ENCODE measurements at places on chromosomes 5 and 9.

GRCh38 chr9:72883875-72884274, 69.0 kb downstream of the ALDH1A1 start:
- DNase-seq, result no peak

DNA sequence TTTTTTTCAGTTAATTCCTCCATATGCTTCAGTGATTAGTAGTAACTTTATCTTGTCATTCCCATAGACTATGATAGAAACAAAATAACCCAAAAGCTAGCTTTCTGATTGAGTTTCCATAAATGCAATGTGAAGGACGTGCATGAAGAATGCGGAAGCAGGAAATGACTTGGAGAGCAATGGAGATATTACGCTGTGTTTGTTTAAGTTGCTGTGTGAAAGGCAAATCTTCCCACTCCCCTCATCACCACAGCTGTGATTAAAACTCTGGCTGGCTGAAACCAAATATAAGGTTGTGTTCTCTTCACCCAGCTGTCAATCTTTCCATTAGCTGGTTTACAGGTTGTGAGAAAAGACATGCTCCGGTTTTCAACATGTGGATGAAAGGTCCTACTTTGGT, 83.9 kb downstream of the NR2F1-AS1 start:
- no peak for DNase-seq

DNA sequence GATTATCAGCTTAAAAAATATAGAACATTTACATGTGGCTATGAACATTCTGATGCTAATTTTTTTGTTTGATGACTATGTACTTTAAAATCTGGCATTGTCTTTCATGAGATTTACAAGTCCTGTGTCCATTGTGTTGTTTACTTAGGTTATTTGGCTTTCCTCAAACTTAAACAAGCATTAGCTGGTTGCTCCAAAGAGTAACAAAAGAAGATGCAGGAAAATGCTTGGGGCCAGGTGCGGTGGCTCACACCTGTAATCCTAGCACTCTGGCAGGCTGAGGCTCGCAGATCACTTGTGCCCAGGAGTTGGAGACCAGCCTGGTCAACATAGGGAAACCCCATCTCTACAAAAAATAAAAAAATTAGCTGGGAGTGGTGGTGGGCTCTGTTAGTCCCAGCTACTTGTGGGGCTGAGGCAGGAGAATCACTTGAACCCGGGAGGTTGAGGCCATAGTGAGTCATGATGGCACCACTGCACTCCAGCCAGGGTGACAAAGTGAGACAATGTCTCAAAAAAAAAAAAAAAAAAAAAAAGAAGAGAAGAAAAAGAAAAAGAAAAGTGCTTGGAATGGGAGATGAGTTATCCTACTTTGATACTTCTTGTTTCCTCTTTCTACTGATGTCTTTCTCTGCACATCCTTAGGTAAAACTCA, 39.7 kb downstream of the PAM start:
- no peak for DNase-seq

DNA sequence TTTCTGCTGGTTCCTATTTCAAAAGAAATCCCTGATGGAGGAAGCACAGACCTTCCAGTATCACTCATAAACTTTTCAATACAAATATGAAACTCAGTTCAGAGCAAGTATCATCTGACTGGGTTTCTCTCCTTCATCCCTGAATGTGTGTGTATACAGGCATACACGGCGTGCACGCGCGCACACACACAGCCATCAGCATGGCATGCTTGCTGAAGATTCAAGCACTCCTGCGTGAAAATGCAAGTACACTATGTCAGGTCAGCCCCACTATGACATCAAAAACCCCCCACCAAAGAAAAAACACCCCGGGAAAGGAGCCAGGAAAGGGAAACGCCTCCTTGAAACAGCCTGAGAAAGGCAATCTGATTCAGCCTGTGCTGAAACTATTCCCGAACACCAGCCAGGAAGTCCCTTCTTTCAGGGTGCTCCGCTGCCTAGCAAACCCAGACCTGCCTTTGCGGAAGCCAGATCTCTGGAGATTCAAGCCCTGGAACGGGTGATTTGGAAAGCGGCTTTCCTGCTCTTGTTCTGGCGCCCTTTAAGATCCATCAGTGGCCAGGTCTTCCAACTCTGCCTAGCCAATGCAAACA, 831 bp downstream of the KLHL3 start:
- no peak for DNase-seq

DNA sequence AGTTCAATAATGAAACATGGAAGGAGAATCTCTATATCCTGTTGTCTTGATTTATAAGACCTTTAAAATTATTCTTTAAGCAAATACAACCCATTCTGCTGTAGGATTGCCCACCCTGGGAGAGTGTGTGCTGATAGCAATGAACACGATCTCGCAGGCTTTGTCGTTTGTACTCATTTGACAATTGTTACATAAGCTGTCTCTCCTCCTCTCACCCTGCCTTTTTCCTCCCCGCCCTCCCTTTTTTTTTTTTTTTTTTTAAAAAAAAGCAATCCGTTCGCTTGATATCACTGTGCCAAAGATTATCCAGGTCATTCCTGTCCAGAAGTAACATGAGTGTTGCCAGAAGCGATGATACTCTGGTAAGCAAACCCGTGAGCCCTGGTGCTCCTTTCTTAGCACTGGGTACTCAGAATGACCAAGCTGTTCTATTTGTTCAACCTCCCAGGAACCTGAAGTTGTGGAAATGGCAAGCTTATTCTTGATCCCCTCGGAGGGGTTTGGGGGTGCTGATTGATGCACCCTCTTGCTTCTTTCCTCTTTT, 82.7 kb upstream of the CTSL start:
- no peak for DNase-seq

GRCh38 chr5:120293796-120294195, 170.3 kb upstream of the PRR16 start:
- DNase-seq, result no peak

- no peak for DNase-seq
These were observed 168.5 kb downstream of the ACTL7B start for GRCh38 chr9:108687006-108687987.

DNA sequence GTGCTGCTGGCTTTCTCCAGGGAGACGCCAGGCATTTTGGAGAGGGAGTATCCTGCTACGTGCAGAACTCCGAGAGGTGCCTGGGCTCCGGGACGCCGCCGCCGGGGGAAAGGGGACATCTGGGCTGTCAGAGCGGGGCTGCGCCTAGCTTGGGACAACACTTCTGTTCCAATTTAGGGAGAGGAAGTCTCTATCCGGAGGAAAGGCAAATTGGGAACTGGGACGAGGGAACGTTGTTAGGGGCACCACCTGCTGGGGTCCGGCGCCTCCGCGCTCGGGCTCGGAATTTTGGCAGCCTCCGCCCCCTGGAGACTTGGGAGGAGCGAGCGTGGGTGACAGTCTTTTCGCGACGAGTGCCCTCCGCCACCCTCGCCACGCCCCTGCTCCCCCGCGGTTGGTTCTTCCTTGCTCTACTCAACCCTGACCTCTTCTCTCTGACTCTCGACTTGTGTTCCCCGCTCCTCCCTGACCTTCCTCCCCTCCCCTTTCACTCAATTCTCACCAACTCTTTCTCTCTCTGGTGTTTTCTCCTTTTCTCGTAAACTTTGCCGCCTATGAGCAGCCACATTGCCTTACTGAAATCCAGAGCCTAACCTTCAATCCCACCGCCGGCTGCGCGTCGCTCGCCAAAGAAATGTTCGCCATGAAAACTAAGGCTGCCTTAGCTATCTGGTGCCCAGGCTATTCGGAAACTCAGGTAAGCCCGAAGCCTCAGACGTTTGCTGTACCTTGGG, 1.6 kb downstream of the TSLP start:
- peak; percentile 25 for DNase-seq

GRCh38 chr9:37293664-37294524, 128.6 kb upstream of the GRHPR start:
- DNase-seq, result no peak

- DNase-seq, result no peak
These were observed 541.4 kb upstream of the ZNF462 start for GRCh38 chr9:106321394-106322180.

- no peak for DNase-seq
These were observed 19.8 kb downstream of the LECT2 start for GRCh38 chr5:135934939-135935338.

DNA sequence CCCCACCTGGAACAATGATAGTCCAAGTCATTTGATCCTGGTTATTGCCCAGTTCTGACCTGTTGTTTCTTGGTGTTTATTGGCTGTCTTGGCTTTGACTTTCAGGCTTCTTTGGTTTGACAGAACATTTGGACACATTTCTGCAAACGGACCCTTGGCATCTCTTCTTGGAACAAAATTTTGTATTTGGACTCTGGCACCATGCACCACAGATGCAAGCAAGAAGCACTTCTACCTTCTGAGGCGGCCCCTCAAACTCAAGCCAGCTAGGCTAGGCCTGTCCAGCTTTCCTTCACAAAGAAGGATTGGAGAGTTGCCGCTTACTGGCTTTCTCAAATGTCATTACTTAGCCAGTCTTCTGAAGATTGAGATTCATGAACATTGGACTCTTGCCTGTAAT, 23.1 kb upstream of the FGF10 start:
- no peak for DNase-seq

DNA sequence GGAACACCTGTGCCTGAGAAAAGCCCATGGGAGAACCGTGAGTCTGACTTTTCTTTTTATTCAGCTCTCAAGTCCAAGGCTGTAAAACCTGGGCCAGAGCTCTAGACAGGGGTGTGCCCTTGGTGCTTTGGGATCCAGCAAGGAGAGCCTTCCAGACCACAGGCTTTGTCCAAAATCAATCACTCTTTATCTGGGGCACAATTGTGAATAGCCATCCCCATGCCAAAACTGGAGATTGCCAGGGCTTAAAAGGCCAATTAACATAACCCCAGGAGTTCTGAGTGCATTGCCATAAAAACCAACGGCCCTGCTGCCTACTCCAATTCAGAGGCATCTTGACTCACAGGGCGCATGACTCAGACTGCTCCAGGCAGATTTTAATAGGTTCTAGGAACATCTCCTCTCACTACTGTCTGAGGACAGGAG, 391.8 kb downstream of the ARHGEF28 start:
- DNase-seq, result no peak

DNA sequence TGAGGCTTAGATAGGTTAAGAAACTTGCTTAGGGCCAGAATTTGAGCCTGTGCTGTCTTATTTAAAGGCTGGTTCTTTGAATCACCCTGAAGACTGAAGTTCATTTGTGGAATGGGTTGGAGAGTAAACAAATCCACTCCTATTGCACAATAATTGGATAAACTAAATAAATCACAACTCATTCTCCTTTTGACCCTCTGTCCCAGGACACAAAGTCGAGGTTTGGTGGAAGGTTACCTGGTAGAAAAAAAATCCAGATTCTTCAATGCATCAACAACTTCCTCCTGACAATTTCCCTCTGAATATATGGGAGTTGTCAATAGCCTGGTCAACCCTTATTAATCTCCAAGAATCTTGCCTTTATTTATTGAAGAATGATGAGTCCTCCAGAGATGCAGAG, 28.9 kb downstream of the TBC1D2 start:
- DNase-seq, result no peak

- DNase-seq, result no peak
These were observed 778 bp downstream of the TRIM41 start for GRCh38 chr5:181223729-181224389.

- no peak for DNase-seq
These were observed 26.6 kb upstream of the TLR4 start for GRCh38 chr9:117677572-117677971.

DNA sequence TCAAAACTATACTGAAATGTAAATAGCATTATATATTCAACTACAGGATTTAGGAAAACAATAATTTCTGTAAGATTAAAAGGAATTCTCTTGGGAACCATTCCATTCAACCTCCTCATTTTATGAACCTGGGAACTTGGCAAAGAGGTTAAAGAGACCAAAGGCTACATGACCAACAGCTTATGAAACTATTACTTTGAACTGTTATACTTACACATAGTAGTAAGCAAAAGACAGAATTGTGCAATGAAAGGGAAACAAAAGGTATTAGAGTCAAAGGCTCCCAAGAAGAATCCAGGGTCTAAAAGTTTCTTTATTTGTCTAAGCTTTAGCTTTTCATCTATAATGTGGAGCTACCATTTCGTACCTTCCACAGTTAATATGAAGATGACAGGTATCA, 7.2 kb downstream of the C9orf72 start:
- no peak for DNase-seq

DNA sequence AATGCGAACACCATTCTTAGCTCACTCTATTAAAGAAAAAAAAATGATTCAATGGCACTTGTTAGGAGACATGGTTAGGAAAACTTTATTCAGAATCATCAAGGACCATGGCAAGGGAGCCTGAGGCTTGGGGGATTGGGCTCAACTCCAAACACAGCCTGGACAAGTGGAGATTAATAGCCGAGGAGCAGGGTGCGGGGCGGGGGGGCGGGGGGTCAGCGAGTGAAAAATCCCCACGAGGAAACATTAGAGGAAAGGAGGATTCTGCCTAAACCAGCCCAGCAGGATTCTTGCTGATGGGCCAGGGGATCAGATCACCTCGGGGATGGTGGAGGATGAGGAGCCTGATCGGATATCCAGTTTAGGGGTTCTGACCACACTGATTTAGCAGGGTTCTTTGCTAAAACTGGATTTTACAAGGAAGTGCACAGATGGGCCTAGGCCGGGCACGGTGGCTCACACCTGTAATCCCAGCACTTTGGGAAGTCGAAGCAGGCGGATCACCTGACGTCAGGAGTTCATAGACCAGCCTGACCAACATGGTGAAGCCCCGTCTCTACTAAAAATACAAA, 24.4 kb upstream of the FIBCD1 start:
- DNase-seq, result no peak

DNA sequence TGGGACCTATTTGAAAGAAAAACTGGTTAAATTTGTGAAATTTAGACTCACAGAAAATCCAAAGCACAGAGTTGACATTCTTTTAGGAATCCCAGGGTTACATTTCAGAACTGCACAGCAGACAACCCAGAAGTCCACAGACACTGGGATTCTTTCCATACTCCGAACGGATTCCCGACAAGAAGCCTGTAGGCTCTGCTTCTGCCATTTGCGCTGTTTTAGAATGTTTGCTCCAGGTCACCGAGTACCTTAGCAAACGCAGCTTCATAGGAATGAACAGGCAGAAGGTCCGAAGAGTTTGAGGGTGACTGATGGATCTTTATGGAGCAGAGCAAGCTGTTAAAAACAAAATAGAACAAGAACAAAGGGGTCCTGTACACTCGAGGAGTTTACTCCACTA, 84.5 kb upstream of the NFIB start:
- DNase-seq, result no peak

- DNase-seq, result no peak
These were observed 165.3 kb downstream of the PAX5 start for GRCh38 chr9:36868586-36869282.

DNA sequence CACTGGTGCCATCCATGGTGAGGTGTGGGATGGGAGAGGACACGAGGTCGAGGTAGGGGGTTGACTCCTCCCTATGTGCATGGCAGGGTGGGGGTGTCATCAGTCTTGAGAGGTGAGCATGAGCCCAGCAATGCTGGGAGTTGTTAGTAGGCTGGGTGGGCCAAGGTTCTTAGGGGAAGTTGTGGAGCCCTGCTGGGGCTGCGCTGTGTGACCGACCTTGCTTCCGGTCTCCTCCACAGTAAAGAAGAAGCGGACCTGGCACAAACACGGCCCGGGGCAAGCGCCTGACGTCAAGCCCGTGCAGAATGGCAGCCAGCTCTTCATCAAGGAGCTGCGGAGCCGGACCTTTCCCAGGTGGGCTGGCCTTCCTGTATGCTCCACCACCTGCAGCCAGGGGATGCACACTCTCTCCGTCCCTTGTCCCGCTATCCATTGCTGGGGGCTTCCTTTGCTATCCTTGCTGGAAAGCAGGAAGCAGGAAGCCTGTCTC, 59.8 kb downstream of the PHF2 start:
- DNase-seq, result no peak

- no peak for DNase-seq
These were observed 617.3 kb upstream of the ST8SIA4 start for GRCh38 chr5:101520417-101520816.
